Fibroblast of lung (primary cell): ENCODE measurements at places on chromosomes 2 and 18.

DNA sequence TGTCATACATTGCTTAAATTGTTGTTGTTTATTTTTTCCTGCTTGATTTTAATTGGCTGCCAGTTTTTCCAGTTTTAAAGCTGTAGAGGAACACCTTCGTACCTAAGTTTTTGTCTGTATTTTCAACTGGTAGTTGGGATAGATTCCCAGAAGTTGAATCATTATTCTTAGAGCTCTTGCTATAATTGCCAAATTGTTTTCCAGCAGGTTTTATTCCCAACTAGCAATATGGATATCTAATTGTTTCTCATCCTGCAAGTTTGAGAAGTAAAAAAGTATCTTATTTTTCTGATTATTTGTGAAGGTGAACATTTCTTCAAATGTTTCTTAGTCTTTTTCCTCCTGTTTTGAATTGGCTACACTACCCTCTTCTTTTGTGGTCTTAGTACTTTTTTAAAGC, 6.7 kb downstream of the SMARCAL1 start:
- H3K27me3 ChIP-seq: no peaks in the 10 kb centered on the region
- DNase-seq: no peak
- peaks cover 18% of the 10 kb centered on the region for H3K36me3 ChIP-seq
- H3K27ac ChIP-seq: no peak overlapping the region

- no peaks in the 10 kb centered on the region for H3K27me3 ChIP-seq
- H3K4me1 ChIP-seq: no peaks in the 10 kb centered on the region
- no peak overlapping the region for H3K4me3 ChIP-seq
- peak; percentile 68 for DNase-seq
These were observed 318.7 kb downstream of the PDE11A start for GRCh38 chr2:177753682-177754491.

- no peaks in the 10 kb centered on the region for H3K4me1 ChIP-seq
- no peak overlapping the region for H3K4me3 ChIP-seq
- no peaks in the 10 kb centered on the region for H3K36me3 ChIP-seq
- no peak overlapping the region for H3K27ac ChIP-seq
- peaks cover 2% of the 10 kb centered on the region for H3K27me3 ChIP-seq
These were observed 51.1 kb downstream of the MTHFD2 start for GRCh38 chr2:74249406-74250122.

DNA sequence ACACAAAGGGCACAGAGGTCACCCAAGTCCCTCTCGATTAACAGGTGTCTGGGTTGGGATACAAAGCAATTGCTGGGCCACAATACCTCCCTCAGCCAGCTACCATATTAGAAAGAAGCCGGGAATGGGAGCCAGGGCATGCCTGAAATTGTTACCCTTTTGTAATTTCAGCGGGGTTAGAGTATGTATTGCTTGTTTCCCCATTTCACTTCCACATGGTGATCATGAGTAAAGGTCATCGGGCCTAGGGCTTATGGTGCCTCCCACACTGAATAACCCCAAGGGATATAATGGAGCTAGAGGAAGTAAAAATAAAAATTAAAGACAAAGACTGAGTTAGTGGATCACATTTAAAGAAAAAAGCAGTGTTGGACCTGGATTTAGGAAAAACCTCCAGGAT, 437.2 kb upstream of the KLHL29 start:
- no peaks in the 10 kb centered on the region for H3K36me3 ChIP-seq
- H3K4me3 ChIP-seq: no peak overlapping the region
- no peak overlapping the region for H3K27ac ChIP-seq
- no peaks in the 10 kb centered on the region for H3K4me1 ChIP-seq
- DNase-seq: no peak
- H3K27me3 ChIP-seq: no peaks in the 10 kb centered on the region

- no peaks in the 10 kb centered on the region for H3K27me3 ChIP-seq
- H3K36me3 ChIP-seq: no peaks in the 10 kb centered on the region
- H3K4me1 ChIP-seq: no peaks in the 10 kb centered on the region
- H3K27ac ChIP-seq: no peak overlapping the region
These were observed 88.1 kb upstream of the ZEB2 start for GRCh38 chr2:144607891-144608521.
